ENCODE measurements at places on chromosomes 7 and 10. TPM values are rescaled to one million over a fixed set of nuclear protein-coding genes. Genes with fewer than 3 reads are reported as not detected.

DYNC1I1 gene
- total RNA-seq: 0.20 TPM

HECTD2 gene
- 3.7 TPM for total RNA-seq

TRPV5 gene
- total RNA-seq: not detected

CRTAC1 gene
- total RNA-seq: 1.1 TPM

CC2D2B gene
- total RNA-seq: not detected

NKX1-2 gene
- total RNA-seq: 0.05 TPM

LRRD1 gene
- total RNA-seq: not detected

ANKRD30A gene
- 0.88 TPM for total RNA-seq

TNS3 gene
- 77.4 TPM for total RNA-seq

ASB13 gene
- total RNA-seq: 23.3 TPM

CALD1 gene
- total RNA-seq: 87.3 TPM

HTR5A gene
- total RNA-seq: not detected

SORBS1 gene
- total RNA-seq: 0.69 TPM

SLC26A3 gene
- total RNA-seq: not detected

TMUB1 gene
- 62.9 TPM for total RNA-seq

ITGB8 gene
- 0.95 TPM for total RNA-seq

MPP7 gene
- total RNA-seq: 0.23 TPM

SPDYE5 gene
- total RNA-seq: not detected

LAMB1 gene
- 132 TPM for total RNA-seq

CHRM2 gene
- not detected for total RNA-seq

TAS2R4 gene
- total RNA-seq: 0.12 TPM

OR2A12 gene
- total RNA-seq: not detected

SHH gene
- total RNA-seq: 2.7 TPM

RNF133 gene
- total RNA-seq: not detected

HGF gene
- total RNA-seq: not detected

WNT8B gene
- not detected for total RNA-seq

UCN3 gene
- not detected for total RNA-seq

HMX2 gene
- total RNA-seq: 0.15 TPM

EIF5AL1 gene
- total RNA-seq: 3.1 TPM

C7orf57 gene
- 0.24 TPM for total RNA-seq

STEAP4 gene
- total RNA-seq: not detected

MMD2 gene
- total RNA-seq: not detected

SPDYE11 gene
- not detected for total RNA-seq

CCL24 gene
- total RNA-seq: not detected

MYH16 gene
- 0.51 TPM for total RNA-seq
